ENCODE measurements at places on chromosomes 1 and 21. TPM values are rescaled to one million over a fixed set of nuclear protein-coding genes. Genes with fewer than 3 reads are reported as not detected.

The LRRC38 gene
- not detected for total RNA-seq

The RNU1-4 gene
- under 0.01 TPM for total RNA-seq

The UROD gene
- total RNA-seq: 136 TPM

The KDF1 gene
- total RNA-seq: not detected
